Heart right ventricle (tissue), 16 donors: ENCODE measurements at places on chromosomes 12 and 14. TPM values are rescaled to one million over a fixed set of nuclear protein-coding genes. Genes with fewer than 3 reads are reported as not detected.
A peak's percentile ranks its signal among the peaks of the same experiment; 100 is the strongest.

GRCh38 chr14:100677554-100678468, 48.9 kb upstream of the DLK1 start:
- H3K27ac ChIP-seq, result peak overlapping the region; percentile 61
- peaks cover 13% of the 10 kb centered on the region for H3K27me3 ChIP-seq
- H3K4me1 ChIP-seq, result peaks cover 51% of the 10 kb centered on the region
- no peak overlapping the region for H3K4me3 ChIP-seq
- H3K36me3 ChIP-seq, result no peaks in the 10 kb centered on the region
- DNase-seq, result peak; percentile 79

DNA sequence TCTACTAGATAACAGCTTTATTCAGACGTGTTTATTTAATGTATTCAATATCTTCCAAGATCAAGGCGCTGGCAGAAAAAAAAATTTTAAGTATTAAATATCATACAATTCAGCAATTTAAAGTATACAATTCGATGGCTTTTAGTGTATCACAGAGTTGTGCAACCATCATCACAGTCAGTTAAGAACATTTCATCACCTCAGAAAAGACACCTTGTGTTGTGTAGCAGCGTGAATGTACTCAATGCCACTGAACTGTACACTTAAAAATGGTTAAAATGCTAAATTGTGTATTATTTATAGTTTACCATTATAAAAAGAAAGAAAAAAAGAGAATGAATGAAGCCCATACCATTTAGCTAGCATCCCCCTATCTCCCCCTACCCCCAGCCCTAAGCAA, 96.4 kb downstream of the RIN3 start:
- peaks cover 4% of the 10 kb centered on the region for H3K4me1 ChIP-seq
- no peak overlapping the region for H3K27ac ChIP-seq

DNA sequence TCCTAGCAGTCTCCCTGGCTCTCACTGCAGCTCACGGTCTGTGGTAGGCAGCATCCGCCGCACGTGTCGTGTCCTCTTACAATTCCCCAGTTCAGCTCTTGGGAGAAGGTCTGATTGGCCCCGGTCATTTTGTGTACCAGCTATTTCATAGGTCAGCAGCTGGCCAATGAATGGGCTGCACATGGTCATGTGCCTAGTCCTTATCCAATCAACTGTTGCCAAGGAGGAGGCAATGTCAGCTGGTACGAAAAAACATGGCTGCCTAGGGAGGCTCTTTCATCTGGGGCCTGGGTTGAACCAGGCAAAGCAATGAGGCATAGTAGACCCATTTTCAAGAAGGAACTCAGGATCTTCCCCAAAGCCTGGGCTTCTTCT, 46.1 kb downstream of the RNFT2 start:
- no peak for DNase-seq
- H3K27me3 ChIP-seq, result no peaks in the 10 kb centered on the region
- H3K4me3 ChIP-seq, result no peak overlapping the region
- H3K36me3 ChIP-seq, result no peaks in the 10 kb centered on the region
- no peaks in the 10 kb centered on the region for H3K4me1 ChIP-seq

DNA sequence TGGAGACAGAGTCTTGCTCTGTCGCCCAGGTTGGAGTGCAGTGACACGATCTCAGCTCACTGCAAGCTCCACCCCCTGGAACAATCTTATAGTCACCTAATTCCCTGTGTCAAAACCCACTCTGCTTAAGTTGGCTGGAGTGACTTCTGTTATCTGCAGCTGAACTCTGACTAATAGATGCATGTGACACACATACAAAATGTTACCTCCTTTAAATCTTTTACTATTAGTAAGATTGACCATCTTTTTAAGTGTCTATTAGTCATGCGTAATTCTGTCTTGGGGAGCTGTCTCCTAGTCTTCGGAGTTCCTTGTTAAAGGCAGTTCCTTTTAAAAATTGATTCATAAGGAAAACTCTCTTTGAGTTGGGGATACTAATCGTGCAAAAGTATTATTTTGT, 7.4 kb downstream of the IFI27L1 start:
- DNase-seq, result no peak
- H3K4me1 ChIP-seq, result no peaks in the 10 kb centered on the region
- H3K4me3 ChIP-seq, result no peak overlapping the region
- H3K27me3 ChIP-seq, result no peaks in the 10 kb centered on the region

GRCh38 chr12:116313194-116313927, 35.9 kb upstream of the MED13L start:
- no peak overlapping the region for H3K27ac ChIP-seq
- no peaks in the 10 kb centered on the region for H3K36me3 ChIP-seq

DNA sequence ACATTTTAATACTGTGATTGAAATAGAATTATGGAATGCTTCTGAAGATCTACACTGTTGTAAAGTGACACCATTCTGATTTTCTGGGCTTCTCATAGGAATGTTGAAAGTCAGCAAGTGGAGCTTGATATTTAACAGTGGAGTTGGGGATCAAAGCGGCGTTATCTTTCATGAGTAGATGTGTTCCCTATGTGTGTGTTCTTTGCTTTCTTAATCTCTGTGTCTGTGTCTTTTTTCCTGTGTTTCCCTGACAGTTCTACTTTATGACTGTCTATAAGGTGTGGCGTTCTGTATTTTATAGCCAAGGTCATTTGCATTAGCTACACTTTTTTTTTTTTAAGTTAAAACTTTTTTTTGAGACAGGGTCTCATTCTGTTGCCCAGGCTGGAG, 24.7 kb downstream of the SYNE2 start:
- H3K4me1 ChIP-seq, result peaks cover 28% of the 10 kb centered on the region
- H3K4me3 ChIP-seq, result no peak overlapping the region
- DNase-seq, result no peak
- H3K27ac ChIP-seq, result peak overlapping the region; percentile 92

GRCh38 chr14:85279407-85279806, 250.5 kb upstream of the FLRT2 start:
- H3K27ac ChIP-seq, result no peak overlapping the region
- no peaks in the 10 kb centered on the region for H3K27me3 ChIP-seq
- H3K4me3 ChIP-seq, result no peak overlapping the region

- no peak overlapping the region for H3K4me3 ChIP-seq
- no peak overlapping the region for H3K27ac ChIP-seq
Observed at GRCh38 chr12:3770891-3771290, 18.0 kb upstream of the CRACR2A start.

DNA sequence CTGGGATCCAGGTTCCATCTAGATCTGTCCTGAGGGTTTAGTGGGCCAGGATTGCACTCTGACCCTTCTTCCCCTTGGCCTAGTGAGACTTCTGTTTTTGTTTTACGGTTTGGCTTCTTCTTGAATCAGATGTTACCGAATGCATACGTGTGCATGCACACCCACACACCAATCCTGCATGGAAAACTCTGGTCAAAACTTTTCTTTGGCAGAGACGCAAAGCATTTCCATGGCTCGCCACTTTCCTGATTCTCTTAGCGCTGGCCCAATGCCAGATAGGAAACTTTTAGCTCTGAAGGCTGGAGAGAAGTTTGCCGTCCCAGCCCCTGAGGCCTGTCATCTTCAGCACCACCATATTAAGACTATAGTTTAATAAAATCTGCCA, 67.4 kb upstream of the ACTN1 start:
- H3K27ac ChIP-seq, result peak overlapping the region; percentile 73
- H3K4me3 ChIP-seq, result no peak overlapping the region
- H3K27me3 ChIP-seq, result no peaks in the 10 kb centered on the region
- peak; percentile 84 for DNase-seq
- no peaks in the 10 kb centered on the region for H3K36me3 ChIP-seq

DNA sequence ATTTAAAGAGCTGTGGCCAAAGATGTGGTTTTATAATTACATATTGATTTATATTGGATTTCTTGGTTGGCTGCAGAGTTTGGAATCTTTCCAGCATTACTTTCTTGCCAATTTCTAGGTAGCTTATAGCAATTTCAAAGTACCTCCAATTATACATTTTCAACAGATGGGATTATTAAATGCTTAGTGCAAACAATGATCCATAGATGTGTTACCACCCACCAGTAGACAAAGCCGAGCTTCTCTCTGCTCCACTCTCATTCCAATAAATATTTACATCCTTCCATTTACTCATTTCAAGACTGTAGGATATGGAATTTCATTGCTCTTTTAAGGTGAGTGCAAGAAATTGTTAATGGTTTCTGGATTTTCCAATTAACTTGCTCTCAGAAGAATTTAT, 21.6 kb upstream of the TMCC3 start:
- DNase-seq, result no peak
- H3K4me1 ChIP-seq, result peaks cover 4% of the 10 kb centered on the region
- no peaks in the 10 kb centered on the region for H3K27me3 ChIP-seq

DNA sequence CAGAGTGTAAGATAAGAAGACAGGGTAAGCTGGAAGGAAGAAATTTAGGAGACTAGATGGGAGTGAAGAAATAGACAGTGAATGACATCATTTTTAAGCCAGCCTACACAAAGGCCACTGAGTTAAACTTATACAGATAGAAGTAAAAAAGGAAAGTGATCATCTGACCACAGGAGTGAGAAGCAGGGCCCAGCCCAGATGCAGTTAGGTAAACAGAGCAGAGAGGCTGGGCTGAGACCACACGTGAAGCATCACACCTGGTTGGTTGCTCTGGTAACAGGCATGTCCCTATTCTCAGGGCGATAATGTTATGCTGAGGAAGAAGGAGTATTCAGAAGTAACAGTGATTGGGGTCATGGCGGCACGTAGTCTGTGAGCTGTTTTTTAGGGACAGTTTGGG, 1079.4 kb downstream of the AACS start:
- no peak overlapping the region for H3K27ac ChIP-seq
- no peaks in the 10 kb centered on the region for H3K27me3 ChIP-seq
- no peaks in the 10 kb centered on the region for H3K4me1 ChIP-seq

- peak; percentile 15 for DNase-seq
- no peak overlapping the region for H3K4me3 ChIP-seq
- H3K27me3 ChIP-seq, result no peaks in the 10 kb centered on the region
- no peak overlapping the region for H3K27ac ChIP-seq
- no peaks in the 10 kb centered on the region for H3K36me3 ChIP-seq
Observed at GRCh38 chr12:45130881-45131281, 80.0 kb upstream of the DBX2 start.

- no peak for DNase-seq
- H3K4me3 ChIP-seq, result no peak overlapping the region
- H3K27me3 ChIP-seq, result no peaks in the 10 kb centered on the region
- no peak overlapping the region for H3K27ac ChIP-seq
- H3K4me1 ChIP-seq, result no peaks in the 10 kb centered on the region
Observed at GRCh38 chr14:101024686-101025085, 121.2 kb upstream of the RTL1 start.

- H3K27me3 ChIP-seq, result no peaks in the 10 kb centered on the region
- no peak for DNase-seq
- no peaks in the 10 kb centered on the region for H3K4me1 ChIP-seq
- no peaks in the 10 kb centered on the region for H3K36me3 ChIP-seq
- H3K27ac ChIP-seq, result no peak overlapping the region
- H3K4me3 ChIP-seq, result no peak overlapping the region
Observed at GRCh38 chr12:15819644-15820437, 30.7 kb upstream of the EPS8 start.

DNA sequence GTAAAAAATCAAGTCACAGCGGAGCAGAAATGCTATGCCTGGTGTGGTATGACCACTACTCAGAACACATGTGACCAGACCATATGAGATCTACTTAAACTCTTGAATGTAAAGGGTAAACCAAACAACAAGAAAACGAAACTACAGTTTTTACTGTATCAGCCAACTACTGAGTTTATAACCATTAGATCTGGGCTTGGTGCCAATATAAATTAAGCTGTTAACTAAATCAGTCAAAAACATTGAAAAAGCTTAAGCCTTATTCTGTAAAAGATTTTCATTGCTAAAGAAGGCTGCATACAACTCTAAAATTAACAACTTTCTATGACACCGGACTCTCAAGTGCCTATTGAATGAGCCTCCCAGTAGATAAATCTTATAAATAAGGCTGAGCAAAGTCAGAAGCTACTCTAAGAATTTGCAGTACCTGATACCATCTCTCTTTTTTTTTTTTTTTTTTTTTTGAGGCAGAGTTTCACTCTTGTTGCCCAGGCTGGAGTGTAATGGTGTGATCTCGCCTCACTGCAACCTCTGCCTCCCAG, 35.4 kb downstream of the SPTLC2 start:
- H3K36me3 ChIP-seq, result peaks cover 23% of the 10 kb centered on the region
- H3K4me3 ChIP-seq, result peak overlapping the region; percentile 27
- no peak for DNase-seq

- H3K27me3 ChIP-seq, result no peaks in the 10 kb centered on the region
- no peaks in the 10 kb centered on the region for H3K4me1 ChIP-seq
- no peak for DNase-seq
- H3K4me3 ChIP-seq, result no peak overlapping the region
Observed at GRCh38 chr12:51351913-51352532, 5.5 kb upstream of the CELA1 start.

DNA sequence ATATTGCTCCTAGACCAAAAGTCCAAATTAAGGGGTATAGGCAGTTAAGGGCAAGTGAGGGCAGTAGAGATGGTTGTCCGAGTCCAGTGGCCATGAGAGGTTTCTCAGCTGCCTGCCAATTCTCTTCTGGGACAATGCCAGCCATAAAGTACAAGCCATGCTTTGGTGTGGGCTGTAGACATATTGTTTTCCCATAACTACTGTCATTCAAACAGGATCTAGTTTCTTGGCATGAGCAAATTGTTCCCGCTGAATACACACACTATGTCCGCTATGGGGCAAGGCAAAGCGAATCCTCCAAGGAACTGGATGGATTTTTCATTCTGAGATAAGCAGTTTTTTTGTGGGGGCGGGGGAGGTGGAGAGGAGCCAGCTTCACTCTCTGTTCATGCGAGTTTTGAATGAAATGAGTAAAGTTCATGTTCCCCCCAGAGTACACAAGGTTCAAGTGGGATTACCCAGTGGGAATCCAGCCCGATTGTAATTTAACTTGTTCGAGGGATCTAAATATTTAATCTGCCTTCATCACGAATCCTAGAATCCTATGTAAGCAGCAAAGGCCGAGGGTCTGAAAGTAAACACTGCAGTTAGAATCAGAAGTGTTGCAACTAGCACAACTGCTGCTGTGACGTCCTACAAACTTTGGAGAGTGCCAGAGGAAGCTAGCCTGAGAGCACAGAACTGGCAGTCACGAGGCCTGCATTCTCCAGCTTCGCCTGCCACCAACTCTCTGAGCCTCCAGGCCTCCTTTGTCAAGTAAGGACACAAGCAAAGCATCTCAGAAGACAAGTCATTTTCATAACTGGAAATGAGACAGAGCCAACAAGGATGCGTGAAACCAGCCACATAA, 137.0 kb downstream of the CRADD start:
- H3K4me1 ChIP-seq, result peaks cover 45% of the 10 kb centered on the region
- peak; percentile 86 for DNase-seq
- peak overlapping the region; percentile 80 for H3K27ac ChIP-seq
- no peaks in the 10 kb centered on the region for H3K36me3 ChIP-seq
- H3K4me3 ChIP-seq, result peak overlapping the region; percentile 16

The AMN gene
- not detected for total RNA-seq

The CATSPERB gene
- not detected for total RNA-seq

The C1QL4 gene
- total RNA-seq, result not detected

The LRFN5 gene
- total RNA-seq, result 0.60 TPM

The TMEM229B gene
- 5.9 TPM for total RNA-seq

The SART3 gene
- total RNA-seq, result 29.6 TPM

The SERPINA12 gene
- not detected for total RNA-seq

The PLA2G1B gene
- 0.89 TPM for total RNA-seq

The IRAK3 gene
- total RNA-seq, result 6.5 TPM
